Cardiac fibroblast (primary cell): ENCODE measurements at places on chromosomes 12 and 14.

- no peak for DNase-seq
Observed at GRCh38 chr14:55241673-55242072, 29.5 kb upstream of the FBXO34 start.

DNA sequence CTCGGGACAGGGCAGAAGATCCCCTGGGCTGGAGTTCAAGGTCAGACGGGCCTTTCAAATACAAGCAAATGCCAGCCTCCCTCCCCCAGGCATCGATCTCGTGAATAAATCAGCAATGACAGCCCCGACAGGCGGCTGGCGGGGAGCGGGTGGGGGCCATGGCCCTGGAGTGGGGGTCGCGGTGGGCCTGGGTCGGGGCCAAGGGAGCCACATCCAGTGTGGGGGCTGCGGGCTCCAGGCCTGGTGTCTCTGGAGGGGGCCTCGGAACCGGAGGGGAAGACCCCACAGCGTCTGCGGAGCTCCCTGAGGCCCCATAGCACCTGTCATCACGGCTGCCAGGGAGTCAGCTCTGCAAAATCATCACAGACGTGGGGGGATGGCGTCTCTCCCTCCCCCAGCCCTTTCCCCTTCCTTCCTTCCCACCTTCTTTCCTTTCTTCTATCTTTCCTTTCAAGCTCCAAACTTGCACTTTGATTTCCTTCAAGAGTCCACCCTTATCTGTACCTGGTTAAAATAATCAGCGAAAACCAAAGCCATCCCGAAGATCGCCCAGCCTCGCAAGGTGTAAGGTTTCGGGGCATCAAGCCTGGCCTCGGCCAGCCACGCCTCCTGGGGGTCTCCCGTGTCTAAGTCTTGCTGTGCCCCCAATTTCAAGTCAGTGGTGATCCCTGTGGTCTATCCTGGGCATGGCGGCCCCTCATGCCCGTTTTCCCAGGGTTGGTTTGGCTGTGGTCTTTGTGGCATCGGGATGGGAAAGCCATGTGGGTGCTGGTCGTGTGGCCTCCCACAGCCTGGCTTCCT lies 92.1 kb downstream of the NOC4L start:
- DNase-seq = no peak

- DNase-seq = no peak
Observed at GRCh38 chr12:111154147-111154834, 214.6 kb downstream of the PHETA1 start.

GRCh38 chr14:105385322-105385637 lies 13.1 kb upstream of the TEX22 start:
- DNase-seq = no peak

GRCh38 chr14:86153480-86153879 lies 623.5 kb downstream of the FLRT2 start:
- no peak for DNase-seq

- DNase-seq = no peak
Observed at GRCh38 chr14:54257424-54257823, 139.4 kb upstream of the CDKN3 start.

- DNase-seq = peak; percentile 87
Observed at GRCh38 chr12:60257063-60257462, 661.2 kb downstream of the SLC16A7 start.

- no peak for DNase-seq
Observed at GRCh38 chr14:61221906-61222305, 59.2 kb downstream of the TMEM30B start.

- DNase-seq = peak; percentile 43
Observed at GRCh38 chr12:12365931-12366431, 9.1 kb downstream of the BORCS5 start.

DNA sequence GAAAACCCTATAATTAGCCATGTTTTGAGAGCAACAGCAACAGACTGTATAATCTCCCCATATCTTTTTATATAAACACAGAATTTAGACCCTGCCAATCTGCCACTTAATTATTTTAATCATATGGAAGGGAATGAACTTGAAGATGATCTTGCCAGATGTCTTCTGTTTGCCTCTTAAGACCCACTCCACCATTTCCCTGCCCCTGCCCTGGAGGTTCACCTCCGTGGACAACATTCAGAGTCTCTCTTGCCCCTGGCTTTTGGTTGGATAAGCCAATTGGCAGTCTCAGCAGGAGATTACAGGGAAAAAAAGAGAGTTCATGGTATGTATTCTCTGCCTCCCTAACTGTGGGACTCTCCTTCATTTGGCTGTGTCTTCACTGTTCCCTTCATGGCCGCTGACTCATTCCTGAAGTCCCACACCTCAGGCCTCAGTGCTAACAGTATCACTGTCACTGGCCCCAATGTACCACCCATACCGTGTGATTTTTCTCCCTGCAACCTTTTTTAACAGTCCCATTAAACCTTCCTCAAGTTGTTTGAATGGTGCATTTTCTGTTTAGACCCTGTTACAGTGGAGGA lies 184.8 kb downstream of the PIK3C2G start:
- DNase-seq = no peak

GRCh38 chr14:53295985-53296582 lies 143.0 kb upstream of the DDHD1 start:
- DNase-seq = peak; percentile 60

DNA sequence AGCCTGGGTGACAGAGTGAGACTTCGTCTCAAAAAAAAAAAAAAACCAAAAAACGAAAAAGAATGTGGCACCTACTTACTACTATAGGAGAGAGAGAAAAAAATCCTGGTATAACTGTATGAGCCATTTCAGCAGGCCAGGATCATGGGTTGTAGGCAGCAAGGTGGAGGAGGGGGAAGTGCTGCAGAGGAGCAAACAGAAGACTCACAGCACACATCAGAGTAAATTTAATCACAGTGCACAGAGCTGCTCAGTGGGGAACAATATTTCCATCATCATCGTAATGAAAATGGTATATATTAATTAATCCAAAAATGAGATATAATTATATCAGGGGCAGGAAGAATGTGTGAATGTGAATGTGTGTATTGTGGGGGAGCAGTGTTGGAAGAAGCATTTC lies 175.8 kb downstream of the SLC2A13 start:
- DNase-seq = no peak

- peak; percentile 55 for DNase-seq
Observed at GRCh38 chr14:61517911-61518384, 177.4 kb upstream of the HIF1A start.

GRCh38 chr12:93668919-93669418 lies 8.2 kb upstream of the CRADD start:
- DNase-seq = no peak

GRCh38 chr12:24770334-24770733 lies 178.6 kb downstream of the BCAT1 start:
- peak; percentile 55 for DNase-seq

DNA sequence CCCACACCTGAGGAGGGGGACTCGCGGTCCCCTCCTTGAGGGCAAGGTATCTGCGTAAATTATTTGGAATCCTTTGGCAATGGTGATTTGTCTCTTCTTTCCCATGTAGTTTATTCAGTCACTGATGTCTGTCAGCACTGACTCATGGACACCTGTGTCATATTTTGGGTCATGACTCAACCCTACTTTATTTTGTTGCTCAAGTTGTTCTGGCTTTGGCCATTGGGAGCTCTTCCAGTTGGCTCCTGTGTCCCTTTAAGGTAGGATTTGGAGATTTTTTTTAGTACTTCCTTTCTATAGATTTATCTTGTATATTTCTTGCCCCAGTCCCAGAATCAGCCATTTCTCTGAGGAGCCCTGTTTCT lies 47.4 kb upstream of the C14orf180 start:
- DNase-seq = no peak

- peak; percentile 81 for DNase-seq
Observed at GRCh38 chr12:105705765-105706164, 375.3 kb downstream of the C12orf75 start.

DNA sequence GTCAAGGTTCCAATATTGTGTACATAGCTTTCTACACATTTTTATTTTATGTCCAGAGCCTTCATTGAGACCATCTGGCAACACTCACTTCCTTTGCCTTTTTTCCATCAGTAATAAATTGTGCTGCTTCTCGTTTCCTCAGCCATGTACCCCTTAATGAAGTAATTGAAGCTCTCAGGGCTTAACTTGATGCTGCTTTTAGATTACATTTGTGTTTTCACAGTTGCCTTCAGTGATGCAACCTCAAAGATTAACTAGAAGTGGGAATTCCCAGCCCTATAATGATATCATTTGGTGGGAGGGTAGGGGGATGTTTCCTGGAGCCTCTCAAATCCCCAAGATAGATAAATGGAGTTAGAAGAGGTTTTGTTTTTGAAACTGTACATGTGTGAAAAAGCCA lies 80.2 kb upstream of the KRR1 start:
- no peak for DNase-seq

DNA sequence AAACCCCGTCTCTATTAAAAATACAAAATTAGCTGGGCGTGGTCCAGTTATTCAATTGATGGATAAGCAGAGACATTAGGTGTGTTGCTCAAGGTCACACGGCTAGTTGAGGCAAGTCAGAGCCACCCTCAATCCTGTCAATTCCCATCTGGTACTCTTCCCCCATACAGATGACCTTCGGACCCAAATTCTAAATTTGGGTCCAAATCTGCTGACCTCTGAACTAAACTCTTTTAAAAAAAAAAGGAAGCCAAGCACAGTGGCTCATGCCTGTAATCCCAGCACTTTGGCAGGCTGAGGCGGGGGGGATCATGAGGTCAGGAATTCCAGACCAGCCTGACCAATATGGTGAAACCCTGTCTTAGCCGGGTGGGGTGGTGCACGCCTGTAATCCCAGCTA lies 23.9 kb downstream of the GCN1 start:
- DNase-seq = no peak

GRCh38 chr12:116726694-116727093 lies 11.2 kb downstream of the SPRING1 start:
- peak; percentile 43 for DNase-seq

GRCh38 chr14:77303417-77304156 lies 17.1 kb downstream of the POMT2 start:
- peak; percentile 98 for DNase-seq

GRCh38 chr12:120249875-120250795 lies 15.4 kb downstream of the PXN start:
- peak; percentile 43 for DNase-seq
